ENCODE measurements at places on chromosomes 16 and 17.
A peak's percentile ranks its signal among the peaks of the same experiment; 100 is the strongest.

DNA sequence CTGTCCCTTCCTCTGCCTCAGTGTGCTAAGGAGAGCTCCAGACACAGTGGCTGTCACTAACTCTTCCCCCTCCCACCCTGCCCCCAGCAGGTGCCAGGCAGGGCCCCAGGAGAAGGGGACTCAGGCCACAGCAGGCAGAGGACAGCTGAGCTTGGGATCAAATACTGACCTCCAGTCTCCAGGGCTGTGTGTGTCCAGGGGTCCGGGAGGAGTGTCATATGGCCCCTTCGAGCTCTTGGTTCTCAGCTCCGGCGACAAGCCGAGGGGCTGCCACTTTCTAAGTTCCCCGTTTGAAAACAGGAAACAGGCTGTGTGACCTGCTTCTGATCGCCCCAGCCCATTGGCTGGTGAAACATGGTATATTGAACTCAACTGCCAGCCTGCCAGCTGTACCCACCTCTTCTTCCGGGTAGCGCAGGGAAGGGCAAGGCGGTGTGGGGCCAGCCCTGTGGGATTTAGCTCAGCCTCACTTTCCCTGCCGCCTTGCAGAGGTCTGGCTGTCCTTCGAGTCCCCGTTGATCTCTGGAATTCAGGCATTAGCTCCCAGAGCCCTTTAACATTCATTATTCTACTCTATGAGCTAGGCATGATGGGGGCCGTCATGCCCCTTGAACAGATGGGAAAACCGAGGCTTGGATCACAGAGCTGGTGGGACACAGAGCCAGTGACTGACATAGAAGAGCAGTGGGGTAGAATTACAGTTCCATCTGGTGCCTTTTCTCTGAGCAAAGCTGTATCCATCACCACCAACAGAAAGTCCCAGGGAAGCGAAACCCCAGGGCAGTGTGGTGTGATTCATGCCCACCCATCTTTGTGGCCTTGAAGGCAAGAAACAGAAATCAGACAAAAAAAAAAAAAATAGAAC is at the start of gene SNX20:
TSS of gene SNX20 (minus strand) at position 292 of the 865 bp plus-strand sequence. CDS start 3,786 bp downstream, outside the sequence.
- peak; percentile 43 for DNase-seq

DNA sequence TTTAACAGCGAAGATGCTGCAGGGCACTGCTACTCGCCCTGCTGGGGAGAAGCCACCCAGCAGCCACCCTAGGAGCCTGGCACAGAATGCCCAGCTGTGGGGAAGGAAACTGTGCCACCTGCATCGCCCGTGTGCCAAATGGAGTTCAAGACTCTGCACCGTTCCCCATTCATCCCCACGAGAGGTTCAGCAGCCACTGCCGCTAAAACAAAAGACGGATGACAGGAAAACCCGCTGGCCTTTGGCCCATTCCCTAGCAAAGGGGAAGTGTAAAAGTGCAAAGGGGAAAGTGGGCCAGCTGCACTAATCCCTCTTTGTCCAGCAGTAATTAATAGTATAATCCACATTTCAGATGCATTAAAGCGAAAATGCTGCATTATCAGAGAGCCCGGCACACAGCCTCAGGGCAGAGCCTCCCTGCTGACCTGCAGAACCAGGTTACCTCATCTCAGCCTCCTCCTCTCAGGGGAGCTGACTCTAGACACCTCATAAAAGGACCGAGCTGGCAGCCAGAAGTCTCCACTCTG is 37.7 kb downstream of the ZFHX3 start:
- DNase-seq = no peak

GRCh38 chr16:84190731-84191388 is at the start of gene ADAD2:
TSS of gene ADAD2 (plus strand) at chr16:84191157. CDS start at chr16:84191231, 74 bp downstream.
- no peak for DNase-seq

DNA sequence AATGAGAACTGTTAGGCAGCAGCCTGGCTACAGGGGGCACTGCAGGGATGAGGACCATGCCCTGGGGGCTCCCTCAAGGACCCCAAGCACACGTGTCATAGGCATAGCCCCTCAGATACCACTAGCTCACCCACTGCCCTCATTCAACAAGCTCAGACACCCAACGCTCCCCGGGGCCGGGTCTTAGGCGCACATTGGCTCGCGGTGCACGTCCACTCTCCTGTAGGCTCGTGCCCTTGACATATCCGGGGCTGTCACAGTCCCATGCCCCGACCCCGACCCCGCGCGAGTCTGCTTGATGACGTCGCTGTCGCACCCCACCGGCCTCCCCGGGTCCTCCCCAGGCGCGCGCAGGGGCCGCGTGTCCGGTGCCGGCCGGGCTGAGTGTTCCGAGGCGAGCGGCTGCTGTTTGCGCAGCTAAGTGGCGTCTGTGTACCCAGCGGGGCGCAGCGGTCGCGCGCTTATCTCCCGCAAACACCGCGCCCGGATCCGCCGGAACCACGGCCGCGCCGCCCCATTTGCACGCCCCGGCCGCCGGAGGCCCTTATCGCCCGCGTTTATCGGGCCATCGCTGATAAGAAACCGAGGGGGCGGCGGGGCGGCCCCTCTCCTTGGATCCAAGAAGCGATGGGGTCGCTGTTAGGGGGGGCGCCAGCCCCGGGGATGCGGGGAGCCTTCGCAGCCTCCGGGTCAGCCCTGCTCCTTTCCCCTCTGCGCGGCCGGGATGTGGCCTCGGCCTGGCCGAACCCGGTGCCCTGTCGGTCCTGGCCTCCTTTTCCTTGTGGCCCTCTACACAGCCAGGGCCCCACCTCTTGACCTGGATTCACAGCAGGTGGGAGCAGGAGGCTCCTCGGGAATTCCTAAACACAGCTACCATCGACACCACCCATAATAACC is 20.7 kb upstream of the NAGS start:
- DNase-seq = no peak

DNA sequence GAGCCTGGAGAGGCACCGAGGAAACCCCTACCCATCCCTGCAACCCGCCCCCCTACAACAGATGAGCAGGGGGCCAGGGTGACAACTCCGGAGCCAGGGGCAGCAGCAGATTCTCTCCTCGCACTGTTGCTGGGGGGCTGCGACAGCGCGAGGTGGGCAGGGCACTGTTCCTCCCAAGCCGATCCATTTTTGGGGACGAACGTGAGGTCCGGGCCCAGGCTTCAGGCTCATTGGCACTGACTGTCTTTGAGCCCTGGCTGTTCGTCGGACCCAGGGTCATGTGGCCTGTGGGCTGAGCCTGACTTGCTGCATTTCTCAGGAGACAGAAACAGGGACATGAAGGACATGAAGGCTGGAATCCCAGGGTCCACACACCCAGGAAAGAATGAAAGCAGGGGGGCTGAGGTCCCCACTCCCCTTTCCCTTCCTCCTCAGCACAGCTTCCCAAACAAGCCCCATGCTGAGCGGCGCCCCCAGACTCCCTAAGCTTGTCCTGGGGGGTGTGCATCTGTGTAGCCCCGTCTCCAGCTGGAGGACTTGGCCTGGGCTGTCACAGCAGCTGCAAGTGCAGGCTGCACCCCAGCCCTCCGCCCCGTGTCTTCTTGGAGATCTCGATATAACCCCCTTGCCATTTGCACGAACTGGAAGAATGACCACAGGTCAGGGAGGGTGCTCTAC is 18.7 kb downstream of the CEP295NL start:
- DNase-seq = no peak

- no peak for DNase-seq
These were observed 72.1 kb downstream of the RPTOR start for GRCh38 chr17:80616705-80617104.

- DNase-seq = no peak
These were observed at the start of gene GPR179 for GRCh38 chr17:38343608-38344419. TSS of gene GPR179 (minus strand) at chr17:38343956. CDS start at chr17:38343789, 167 bp downstream.

GRCh38 chr16:64977206-64977920 is 144.5 kb downstream of the CDH11 start:
- DNase-seq = no peak

GRCh38 chr16:49619811-49620157 is 236.1 kb downstream of the ZNF423 start:
- no peak for DNase-seq

DNA sequence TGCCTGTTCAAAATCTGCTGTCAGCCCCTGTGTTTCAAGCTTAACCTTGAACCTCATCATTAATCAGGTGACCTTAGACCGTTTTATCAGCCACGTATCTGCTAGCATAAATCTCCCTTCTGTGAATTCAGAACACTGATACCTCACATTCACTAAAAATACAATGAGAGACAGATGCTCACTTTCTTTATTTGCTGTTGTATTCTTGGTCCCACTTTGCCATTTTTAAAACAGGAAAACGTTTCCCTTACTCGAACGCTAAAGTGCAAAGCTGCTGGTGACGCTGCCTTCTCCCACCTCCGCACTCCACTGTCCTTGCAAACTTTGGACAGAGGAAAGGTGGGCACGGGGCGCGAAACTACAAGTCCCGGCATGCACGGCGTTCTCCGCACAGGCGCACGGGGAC is 220 bp upstream of the ARHGAP44 start:
- DNase-seq = no peak

DNA sequence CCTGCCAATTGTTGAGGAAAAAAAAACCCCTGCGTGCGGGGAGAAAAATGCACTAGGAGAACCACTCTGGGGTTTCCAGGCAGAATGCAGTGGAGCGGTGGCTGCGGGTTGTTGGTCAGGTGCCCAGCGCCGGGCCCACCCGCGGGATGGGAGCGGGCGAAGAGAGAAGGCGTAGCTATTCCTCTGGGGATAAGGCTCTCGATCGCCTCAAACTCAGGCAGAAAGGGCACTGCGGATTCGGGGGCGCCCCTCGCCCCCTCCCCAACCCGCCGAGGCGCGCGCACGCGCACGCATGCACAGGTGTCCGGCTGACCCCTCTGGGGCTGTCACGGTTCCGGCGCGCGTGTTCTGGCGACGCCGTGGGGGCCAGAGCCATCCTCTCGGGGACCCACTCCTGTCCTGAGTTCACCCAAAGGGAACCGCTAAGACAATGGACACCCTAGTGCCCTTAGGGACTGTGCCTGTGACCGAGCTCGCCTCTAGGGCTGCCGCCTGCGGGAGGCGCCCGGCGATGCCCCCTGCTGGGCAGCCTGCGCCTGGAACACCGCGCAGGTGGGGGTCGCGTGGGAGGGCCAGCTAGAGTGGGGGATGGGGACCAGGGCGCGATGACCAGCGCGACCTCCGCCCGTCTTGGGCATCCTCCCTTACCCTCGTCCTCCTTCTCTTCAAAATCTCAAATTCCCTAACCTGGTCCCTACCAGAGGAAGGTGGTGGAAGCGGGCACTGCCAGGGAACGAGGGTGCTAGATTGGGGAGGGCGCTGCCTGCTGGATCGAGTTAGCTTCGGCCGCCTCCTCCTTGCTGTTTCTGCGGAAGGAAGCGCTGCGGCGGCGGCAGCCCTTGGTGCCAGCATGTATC is 14.4 kb upstream of the CBX8 start:
- DNase-seq = no peak

DNA sequence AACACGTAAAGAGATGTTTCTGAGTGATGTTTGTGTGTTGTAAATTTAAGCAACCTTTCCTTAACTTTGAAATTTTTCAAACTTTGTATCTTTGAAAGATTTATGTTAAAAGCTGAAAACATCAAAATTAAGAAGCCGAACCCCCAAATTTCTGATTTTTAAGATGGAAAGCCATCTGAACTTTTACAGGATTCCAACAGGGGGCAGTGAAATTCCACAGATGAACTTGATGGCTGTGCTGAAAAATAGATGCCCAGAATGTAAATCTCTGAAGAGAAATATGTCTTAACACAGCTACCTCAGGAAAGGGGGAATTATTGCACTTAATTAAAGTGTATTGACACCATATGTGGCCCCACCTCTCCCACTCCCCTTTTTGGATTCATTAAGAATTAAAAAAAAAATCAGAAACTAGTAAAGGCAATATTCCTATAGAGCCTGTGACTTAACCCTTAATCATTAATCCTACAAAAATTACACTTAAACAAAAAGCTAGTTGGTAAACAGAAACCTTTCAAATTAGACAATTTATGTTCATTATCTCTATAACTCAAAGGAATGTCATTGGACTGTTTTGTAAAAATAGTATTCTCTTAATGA is 597.9 kb downstream of the KCNJ2 start:
- DNase-seq = no peak

GRCh38 chr17:20721171-20721570 is 141.6 kb downstream of the CDRT15L2 start:
- DNase-seq = no peak

- DNase-seq = no peak
These were observed 26.6 kb upstream of the GINS2 start for GRCh38 chr16:85715169-85716021.

DNA sequence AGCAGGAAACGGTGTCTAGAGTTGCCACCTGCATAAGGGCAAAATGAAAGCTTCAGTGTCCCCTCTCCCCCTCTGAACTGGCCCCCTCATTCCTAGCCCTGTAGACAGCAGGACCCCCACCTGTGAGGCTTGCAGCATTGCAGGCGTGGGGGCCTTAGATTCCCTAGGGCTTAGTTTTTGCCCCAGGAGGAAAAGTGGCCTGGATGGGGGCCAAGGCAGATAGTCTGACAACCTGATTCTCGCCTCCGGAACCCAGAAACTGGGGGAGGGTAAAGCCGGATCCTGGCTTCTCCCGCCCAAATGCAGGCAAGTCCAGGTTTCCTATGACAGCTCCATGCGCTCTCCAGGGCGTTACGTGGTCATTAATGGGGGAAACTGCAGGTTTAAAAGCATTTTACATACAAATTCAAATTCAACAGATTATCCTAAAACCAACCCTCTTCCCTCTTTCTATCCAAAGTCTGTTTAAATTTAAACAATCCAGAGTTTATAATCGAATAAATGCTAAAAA is 678 bp upstream of the HOXB6 start:
- DNase-seq = no peak

GRCh38 chr16:60712144-60712543 is 1324.1 kb downstream of the CDH8 start:
- no peak for DNase-seq

DNA sequence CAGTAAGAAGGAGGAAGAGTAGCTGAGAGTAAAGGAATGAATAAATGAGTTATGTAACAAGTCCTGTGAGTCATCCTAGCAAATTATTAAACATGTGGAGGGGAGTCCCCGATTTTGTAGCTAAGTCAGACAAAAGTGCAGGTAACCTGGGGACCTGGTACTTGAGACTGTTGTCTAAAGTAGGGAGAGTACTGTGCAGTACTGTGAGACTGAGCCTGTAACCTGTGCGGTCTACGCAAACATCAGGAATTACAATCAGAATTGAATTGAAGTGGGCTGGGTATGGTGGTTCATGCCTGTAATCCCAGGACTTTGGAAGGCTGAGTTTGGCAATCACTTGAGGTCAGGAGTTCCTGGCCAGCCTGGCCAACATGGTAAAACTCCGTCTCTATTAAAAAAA is 35.7 kb downstream of the IKZF3 start:
- no peak for DNase-seq

GRCh38 chr17:2892305-2892971 is 96.2 kb downstream of the RAP1GAP2 start:
- no peak for DNase-seq

Measured in CD8-positive, alpha-beta T cell (primary cell).